ENCODE measurements at places on chromosomes 4 and X. TPM values are rescaled to one million over a fixed set of nuclear protein-coding genes. Genes with fewer than 3 reads are reported as not detected.
A peak's percentile ranks its signal among the peaks of the same experiment; 100 is the strongest.

GRCh38 chrX:70452143-70452733 lies 7.6 kb downstream of the DLG3 start:
- DNase-seq: peak; percentile 60

GRCh38 chr4:4408576-4409335 lies 21.9 kb downstream of the NSG1 start:
- no peak for DNase-seq

- no peak for DNase-seq
Measured at GRCh38 chrX:71958281-71958675, 47.6 kb downstream of the NHSL2 start.

GRCh38 chr4:123299212-123299691 lies 97.3 kb upstream of the SPRY1 start:
- DNase-seq: no peak

DNA sequence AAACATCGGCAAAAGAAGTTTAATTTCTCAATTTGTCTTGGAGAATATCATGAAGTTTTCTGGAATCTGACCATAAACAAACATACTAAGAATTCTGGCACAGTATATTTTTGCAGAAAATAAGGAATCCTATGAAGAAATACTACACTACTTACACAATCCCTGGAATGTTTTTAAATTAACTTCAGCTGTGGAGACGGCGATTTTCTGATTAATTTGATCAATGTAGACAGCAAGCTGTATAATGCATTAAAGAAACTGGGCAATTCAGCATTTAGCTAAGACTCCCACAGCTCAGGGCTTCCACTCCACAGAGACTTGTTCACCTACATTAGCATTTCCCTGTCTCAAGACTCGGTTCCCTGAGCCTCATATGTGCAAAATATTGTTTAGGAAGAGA lies 12.2 kb downstream of the EGFL6 start:
- DNase-seq: no peak

DNA sequence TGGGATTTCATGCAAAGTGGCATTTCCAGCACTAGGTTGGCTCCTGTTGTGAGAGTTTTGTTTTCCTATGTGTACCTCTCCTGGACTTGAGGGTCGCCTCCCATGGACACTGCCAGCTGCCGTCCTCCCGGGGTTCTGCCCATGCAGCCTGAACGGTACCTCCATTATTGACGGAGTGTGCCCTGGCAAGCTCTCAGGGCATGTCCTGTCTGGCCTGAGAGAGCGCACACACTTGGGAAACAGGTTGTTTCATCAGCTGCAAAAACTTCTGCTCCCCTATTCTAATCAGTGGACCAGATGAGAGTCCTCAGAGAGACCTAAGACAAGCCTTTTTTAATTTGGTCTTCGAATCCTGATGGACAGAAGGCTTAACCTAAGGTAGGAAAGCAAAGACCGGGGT lies 56.6 kb upstream of the HOPX start:
- no peak for DNase-seq

GRCh38 chr4:119034276-119035008 lies 101.2 kb upstream of the MYOZ2 start:
- DNase-seq: no peak

- DNase-seq: no peak
Measured at GRCh38 chr4:67475155-67475554, 70.1 kb downstream of the CENPC start.

DNA sequence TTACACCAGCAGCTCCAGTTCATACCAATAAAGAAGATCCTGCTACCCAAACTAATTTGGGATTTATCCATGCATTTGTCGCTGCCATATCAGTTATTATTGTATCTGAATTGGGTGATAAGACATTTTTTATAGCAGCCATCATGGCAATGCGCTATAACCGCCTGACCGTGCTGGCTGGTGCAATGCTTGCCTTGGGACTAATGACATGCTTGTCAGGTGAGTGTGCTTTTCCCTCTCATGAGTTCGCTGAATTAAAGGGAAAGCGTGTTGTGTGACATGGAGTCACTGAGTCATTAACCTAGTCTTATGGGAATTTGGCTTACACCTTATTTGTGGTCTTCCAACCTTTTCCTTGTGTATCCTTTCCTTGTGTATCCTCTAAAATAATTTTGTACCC lies 15.9 kb downstream of the TMEM165 start:
- DNase-seq: no peak

- no peak for DNase-seq
Measured at GRCh38 chr4:67020438-67020797, 524.9 kb downstream of the CENPC start.

GRCh38 chr4:141635736-141636081 lies 674 bp upstream of the IL15 start:
- DNase-seq: no peak

DNA sequence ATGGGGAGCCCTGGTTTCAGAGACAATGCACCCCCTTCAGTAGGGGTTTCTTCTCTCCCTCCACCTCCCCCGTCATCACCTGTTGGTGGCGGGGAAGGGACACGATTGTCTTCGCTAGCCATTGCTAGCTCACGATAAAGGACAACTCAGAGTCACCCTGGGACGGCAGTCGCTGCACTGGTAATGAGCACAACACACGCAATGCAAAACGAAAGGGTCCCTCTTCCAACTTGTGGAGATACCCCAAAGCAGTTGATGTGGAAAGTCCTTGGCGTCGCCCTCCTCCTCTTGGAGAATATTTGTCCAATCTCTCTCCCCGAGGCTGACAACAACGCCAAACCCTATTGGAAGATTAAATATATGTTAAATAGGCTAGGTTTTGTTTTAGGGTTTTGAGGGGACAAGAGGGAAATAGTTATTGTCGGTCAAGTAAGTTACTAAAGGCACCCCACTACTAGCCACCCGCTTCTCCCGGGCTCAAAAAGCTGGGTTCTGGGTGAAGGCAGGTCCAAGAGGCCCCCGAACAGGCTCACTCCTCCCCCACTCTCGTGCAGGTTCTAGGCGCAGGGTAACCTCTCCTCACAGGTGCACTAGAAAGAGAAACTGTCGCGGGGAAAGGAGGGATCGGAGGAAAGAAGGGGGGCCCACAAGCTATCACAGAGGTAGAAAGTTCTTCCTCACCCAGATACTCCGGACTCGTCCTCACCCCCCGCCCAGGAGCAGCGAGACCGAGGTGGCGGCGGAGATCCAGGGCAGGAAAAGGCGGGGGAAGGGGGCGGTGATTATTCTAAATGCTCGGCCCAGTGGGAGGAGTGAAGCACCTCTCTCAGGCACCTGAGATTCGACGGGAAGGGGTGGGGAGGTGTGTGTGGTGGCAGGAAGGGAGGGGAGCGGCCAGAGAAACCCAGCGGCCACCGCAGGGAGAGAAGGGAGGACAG lies at the start of gene LRBA:
LRBA (minus strand) TSS at position 764 of the 938 bp plus-strand sequence; CDS start at position 122, 642 bp downstream.
- DNase-seq: peak; percentile 65

DNA sequence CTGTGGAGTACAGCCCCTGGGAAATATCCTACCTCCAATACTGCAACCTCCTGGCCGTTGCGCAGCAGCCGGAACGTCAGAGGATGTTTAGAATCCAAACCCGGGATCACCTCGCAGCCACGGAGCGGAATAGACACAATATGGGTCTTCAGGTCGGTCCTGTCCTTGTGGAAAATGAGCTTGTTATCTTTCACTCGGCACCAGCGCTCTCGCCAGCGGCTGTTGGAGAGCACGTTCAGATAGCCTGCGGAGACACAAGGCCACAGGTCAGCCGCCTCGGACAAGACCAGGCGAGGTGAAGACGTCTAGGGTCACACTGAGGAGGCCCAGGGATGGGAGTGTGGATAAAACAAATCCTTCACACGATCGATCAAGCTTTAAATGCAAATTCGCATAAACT lies 139.3 kb downstream of the AFAP1 start:
- no peak for DNase-seq

- DNase-seq: no peak
Measured at GRCh38 chrX:2346158-2346557, 154.6 kb downstream of the DHRSX start.

- DNase-seq: no peak
Measured at GRCh38 chr4:158930639-158930972, 161.8 kb downstream of the FNIP2 start.

DNA sequence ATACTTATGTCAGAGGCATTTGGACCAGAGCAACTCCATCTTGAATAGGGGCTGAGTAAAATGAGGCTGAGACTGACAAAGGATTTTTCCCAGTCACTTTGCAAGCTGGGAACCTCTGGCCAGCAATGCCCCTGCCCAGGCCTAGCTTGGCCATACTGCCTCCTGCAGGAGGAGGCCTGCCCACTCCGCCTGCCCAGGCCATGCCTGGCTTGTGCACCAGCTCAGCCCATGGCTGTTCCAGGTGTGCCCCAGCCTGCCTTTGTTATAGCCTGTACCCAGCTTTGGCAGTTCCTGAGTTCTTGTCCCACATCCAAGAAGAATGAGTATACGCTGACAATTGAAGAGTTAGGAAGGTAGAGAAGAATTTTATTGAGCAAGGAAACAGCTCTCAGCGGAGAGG lies 176.1 kb downstream of the AASDH start:
- DNase-seq: no peak

GRCh38 chr4:132180020-132180427 lies 969.1 kb upstream of the PCDH10 start:
- DNase-seq: peak; percentile 9

DNA sequence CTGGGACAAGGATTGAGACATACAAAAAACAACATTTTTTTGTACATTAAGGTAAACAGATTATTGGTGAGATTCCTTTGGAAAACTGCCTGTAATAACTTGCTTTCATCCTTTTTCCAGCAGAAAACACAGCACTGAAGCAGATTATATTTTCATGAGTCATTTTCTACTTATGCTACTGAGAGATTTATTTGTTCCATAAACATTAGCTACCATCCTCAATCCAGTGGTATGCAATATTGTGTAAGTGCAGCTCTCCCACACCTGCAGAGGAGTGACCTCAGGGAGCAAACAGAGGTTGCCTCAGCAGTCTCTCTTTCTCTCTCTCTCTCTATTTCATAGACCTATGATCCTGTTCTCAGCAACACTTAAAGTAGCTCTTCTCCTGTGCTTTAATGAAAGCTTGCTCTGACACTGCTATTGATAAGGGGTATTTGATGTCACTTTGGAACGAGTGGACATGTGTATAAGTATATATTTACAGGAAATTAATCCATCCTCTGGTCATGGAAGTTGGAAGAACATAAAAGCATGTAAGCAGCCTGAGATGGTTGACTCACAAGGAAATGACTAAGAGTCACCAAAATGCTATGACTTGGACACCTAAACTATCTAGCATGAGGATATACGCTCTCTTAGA lies 163.7 kb upstream of the SPANXC start:
- DNase-seq: no peak

DNA sequence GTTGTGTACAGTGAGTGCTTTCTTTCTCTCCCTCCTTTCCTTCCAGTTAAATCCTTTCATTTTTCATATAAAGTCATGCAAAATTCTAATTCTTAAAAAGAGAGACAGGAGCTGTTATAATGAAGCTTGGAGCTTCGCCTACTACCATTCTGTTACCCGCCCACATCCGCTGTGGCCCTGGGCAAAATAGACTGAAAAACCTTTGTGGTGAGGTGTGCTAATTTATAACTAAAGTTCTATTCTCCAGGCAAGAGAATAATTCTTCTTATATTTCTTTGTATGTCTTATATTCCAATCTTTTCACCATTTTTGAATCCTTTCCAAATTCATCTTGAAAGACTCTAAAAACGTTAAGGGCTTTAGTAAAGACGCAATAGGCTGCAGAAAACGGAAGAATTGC lies 7.0 kb downstream of the QRFPR start:
- no peak for DNase-seq

DNA sequence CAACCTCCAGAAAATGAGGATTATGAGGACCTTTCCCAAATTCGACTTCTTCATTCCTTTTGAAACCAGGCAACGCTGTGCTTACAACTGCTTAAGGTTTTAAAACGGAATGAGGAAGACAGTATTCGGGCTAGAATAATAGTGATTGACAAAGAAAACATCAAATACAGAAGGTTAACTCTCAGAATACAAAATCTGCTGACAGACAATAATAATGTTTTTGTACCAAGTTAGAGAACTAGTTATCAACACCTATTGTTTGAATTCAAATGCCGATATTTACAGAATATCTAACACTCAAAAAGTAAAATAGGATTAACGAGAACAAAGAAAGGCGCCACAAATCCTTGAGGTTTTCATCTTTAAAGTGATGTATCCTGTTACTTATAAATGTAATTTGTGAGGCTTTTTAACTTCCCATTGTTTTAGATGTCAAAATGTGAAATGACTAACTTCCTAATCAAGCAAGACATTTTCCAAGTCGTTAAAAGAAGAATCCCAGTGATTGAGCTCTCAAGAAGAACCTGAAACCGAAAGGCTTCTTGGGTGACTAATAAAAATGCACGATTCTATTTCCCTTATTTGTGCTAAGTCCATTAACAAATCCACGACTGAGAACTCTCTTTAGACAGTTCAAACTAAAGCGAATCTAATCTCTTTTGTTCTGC lies 118.3 kb downstream of the SORBS2 start:
- no peak for DNase-seq

DNA sequence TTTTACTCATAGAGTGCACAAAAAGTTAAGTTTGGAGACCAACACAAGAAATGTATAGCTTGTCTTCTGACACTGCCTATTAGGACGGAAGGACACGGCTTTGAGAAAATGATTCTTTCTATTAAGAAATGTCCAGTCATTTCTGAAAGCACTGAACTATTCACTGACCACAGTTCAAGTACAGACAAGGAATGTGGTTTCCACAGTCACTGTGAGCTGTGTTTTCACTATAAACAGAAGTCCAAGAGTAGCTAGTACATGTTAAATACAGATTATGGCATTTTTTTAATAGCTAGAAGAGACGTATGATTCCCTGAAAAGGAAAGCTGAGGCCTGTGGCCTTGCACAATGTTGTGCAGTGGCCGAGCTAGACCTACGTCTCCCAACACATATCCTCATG lies 115.1 kb upstream of the GPM6A start:
- DNase-seq: no peak

Gene SSX2B
- total RNA-seq: 2.6 TPM

Gene FGA
- not detected for total RNA-seq

Gene FAM184B
- total RNA-seq: 0.03 TPM

Gene YTHDC1
- 35.0 TPM for total RNA-seq

Gene PRDM8
- total RNA-seq: 1.1 TPM

Gene TNIP3
- total RNA-seq: 0.06 TPM

Gene FRMPD4
- total RNA-seq: not detected

Gene HSFX2
- total RNA-seq: not detected

Gene GLRA2
- not detected for total RNA-seq

Gene NPNT
- not detected for total RNA-seq

Gene RHOXF1
- not detected for total RNA-seq

Gene NRK
- total RNA-seq: 4.3 TPM
